MM.1S (cell line): ENCODE measurements at places on chromosomes 4 and X.
A peak's percentile ranks its signal among the peaks of the same experiment; 100 is the strongest.

GRCh38 chr4:169268951-169269760, 1.6 kb downstream of the SH3RF1 start:
- H3K4me3 ChIP-seq = peak overlapping the region; percentile 89
- DNase-seq = no peak
- H3K27me3 ChIP-seq = no peaks in the 10 kb centered on the region
- H3K4me1 ChIP-seq = peaks cover 24% of the 10 kb centered on the region
- no peak overlapping the region for H3K27ac ChIP-seq

GRCh38 chr4:16897991-16898827, at the start of gene LDB2:
TSS of gene LDB2 (minus strand) at chr4:16898645.
- peaks cover 3% of the 10 kb centered on the region for H3K4me1 ChIP-seq
- no peaks in the 10 kb centered on the region for H3K36me3 ChIP-seq
- H3K27ac ChIP-seq = no peak within 1 kb of the TSS
- no peaks in the 10 kb centered on the region for H3K27me3 ChIP-seq
- no peak within 1 kb of the TSS for H3K4me3 ChIP-seq

- no peaks in the 10 kb centered on the region for H3K4me1 ChIP-seq
- no peak overlapping the region for H3K27ac ChIP-seq
- no peaks in the 10 kb centered on the region for H3K27me3 ChIP-seq
- no peak overlapping the region for H3K4me3 ChIP-seq
Observed at GRCh38 chr4:160318567-160319220, 1215.8 kb downstream of the RAPGEF2 start.

DNA sequence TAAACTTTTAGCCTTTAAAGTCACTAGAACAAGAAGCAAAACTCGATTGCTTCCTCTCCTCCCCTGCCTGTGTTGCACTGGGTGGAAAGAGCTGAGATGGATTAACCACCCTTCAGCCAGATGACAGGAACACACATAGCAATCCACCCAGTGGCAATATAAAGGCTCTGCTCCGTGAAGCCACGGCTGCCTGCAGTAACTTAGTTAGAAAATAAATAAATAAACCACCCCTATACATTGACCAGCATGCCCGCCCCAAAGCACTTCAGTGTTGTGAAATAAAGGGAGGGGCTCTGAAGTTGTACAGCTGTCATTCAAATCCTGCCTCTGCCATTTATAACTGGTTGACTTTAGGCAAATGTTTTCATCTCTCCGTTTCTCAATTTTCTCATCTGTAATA, 217.1 kb upstream of the LDB2 start:
- no peak overlapping the region for H3K27ac ChIP-seq
- no peak overlapping the region for H3K4me3 ChIP-seq
- no peak for DNase-seq
- H3K27me3 ChIP-seq = no peaks in the 10 kb centered on the region

DNA sequence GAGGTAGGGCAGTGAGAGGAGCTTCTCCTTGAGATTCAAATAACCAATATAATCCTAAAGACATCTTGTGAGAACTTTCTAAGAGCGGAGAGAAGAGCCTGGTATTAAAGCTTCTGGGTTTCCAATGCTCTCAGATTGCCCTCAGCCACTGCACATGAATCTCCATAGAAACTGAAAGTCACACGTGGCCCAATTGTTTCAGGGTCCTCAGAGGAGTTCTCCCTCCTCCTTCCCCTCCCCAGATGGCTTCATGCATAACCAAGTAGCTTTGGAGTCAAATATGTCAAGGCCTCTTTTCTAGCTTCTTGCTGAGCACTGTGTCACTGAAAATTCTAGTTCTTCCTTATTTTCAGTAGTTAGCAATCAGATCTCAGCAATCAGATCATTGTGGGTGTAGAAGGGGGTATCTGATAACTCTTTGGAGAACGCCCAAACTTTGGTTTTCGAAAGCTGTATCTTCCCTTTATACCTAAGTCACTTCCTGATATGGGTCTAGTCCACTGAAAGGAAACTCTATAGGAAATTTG, 2.2 kb downstream of the BTK start:
- H3K4me1 ChIP-seq = peaks cover 16% of the 10 kb centered on the region; the same call in 1 of the 2 replicates
- H3K36me3 ChIP-seq = no peaks in the 10 kb centered on the region
- H3K27me3 ChIP-seq = no peaks in the 10 kb centered on the region
- peak overlapping the region; percentile 3; the same call in 1 of the 2 replicates for H3K4me3 ChIP-seq
- DNase-seq = peak; percentile 63

DNA sequence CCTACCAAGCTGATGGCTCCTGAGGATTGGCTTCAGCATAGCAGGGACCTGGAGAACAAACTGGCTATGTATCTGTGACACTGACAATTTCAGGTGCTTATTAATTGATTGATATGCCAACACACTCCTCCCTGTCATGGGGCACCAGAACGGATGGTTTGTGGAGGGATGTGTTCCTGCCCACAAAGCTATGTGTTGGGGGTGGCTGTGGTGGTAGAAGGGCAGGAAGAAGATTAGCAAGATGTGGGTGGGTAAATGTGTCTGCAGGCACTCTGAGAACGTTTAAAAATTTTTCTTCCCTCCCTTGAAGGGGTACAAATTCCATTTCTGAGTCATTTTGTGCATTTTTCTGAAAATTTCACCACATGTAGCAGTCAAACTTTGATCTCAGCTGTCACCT, 55.0 kb upstream of the SCML1 start:
- H3K36me3 ChIP-seq = no peaks in the 10 kb centered on the region
- H3K27ac ChIP-seq = no peak overlapping the region
- no peak overlapping the region for H3K4me3 ChIP-seq
